Hepatocyte (in vitro differentiated cells): ENCODE measurements at places on chromosomes 7 and 10.

DNA sequence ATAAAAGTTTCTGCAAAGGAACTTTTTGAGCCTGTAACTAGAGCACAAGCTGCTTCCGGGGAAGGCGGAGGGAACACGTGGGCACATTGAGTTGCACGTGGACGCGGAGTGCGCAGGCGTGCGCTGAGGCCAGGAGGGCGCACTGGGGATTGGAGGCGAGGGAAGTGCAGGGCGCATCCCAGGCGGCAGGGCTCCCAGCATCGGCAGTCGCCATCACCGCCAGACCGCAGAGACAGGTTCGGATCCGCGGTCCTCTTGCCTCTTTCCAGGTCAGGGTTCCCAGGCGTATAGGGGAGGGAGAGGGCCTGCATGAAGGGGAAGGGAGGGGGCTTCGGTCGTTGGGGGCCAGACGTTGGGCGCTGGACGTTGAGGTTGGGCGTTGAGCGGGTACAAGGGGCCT is at the start of gene TDRD1:
Gene TDRD1, plus strand, starts transcription at position 206 of the 400 bp plus-strand sequence. CDS start 8,479 bp downstream, outside the sequence.
- no peak for DNase-seq

- DNase-seq, result no peak
Observed at GRCh38 chr7:47031786-47032535, 550.0 kb downstream of the TNS3 start.

DNA sequence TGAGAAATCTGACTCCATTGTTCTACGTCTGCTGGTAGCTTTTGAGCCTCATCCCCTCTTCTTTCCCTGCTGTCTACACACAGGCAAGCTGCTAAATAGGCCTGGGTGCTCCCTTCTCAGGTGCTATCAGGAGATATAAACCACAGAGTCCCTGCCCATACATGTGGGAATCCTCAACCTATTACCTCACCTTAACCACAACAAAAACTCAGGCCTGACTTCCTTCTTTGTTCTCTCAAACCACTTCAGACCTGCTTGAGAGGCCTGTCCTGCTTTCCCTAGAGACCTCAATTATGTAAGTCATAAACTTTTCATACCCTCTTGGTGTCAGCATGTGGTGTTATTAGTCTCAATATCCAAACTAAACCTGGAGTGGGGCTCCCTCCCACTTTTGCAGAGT is 75.0 kb upstream of the MAGI2 start:
- DNase-seq, result no peak

- no peak for DNase-seq
Observed at GRCh38 chr10:132001238-132001972, 19.7 kb upstream of the BNIP3 start.

- DNase-seq, result no peak
Observed at GRCh38 chr10:12726971-12727831, 274.3 kb downstream of the CCDC3 start.
